NCI-H187 treated with DMSO at 0.1 percent for 48 hours (cell line): ENCODE measurements at places on chromosomes 12 and 14.

DNA sequence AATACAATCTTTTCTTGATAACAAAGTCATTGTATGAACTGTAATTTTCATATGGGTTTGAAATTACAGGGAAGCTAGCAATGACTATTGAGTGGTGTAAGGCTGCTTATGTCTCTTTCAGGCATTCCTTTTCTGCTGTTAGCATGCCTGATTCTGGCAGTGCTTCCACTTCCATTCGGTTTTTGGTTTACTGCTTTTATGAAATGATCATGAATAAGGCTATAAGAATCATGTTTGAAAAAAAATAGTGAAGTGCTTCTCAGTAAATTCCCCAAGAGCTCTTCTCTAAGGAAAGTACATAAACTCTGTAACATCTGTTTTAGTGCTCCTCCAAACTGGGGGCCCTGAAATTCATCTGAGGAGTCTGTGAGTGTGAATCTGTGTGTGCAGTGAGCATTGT is 434.0 kb upstream of the RGS6 start:
- no peak for DNase-seq

DNA sequence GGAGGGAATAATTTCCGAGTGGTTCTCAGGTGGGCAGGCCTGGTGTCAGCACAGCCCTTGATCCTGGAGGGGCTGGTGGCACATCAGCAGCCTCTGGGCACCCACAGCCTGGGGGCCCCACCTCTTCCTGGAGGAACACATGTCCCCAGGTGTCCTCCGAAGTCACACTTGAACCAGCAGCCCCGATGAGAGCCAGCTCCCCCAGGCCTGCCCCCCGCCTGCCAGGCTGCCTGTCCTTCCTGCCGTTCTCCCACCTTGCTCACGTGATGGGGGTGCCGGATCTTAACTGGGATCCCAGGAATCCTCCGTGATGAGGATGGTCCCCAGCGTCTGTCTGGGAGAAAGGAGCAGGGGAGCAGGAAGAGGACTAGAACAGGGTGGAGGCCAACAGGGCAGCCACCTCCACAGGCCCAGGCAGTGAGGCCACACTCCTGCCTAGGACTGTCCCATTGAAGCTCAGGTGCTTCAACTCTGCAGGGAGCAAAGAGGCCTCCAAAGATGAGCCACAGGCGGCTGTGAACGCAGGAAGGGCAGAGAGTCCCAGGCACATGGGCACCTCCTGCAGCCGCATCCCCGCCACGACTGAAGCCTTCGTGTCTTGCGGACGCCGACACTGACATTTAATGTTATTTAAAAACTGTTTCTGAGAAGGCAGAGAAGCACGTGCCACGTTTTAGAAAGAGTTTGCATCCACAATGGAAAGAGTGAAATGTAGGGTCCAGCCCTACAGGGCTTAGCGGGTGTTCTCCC is 77.5 kb downstream of the GALNT9 start:
- no peak for DNase-seq

DNA sequence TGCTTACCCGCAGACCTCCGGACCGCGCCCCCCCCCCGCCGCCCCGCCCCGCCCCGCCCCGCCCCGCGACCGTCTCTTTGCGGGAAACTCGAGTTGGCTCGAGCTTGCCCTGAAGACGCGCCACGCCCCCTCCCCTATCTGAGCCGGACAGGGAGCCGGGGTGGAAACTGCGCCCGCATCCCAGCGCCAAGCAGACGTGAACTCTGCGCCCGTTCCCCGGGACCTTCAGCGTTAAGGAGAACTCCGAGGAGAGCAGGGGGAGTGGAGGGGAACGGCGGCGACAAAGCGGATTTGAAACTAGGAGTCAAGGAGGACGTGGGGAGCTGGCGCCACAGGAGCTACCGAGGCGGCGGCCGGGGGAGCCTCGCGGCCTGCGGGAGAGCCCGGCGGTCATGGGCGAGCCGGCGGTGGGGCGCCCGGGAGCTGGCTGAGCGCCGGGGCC is at the start of gene KCNK13:
Gene KCNK13, plus strand, starts transcription at position 310 of the 442 bp plus-strand sequence. CDS start 212 bp downstream, outside the sequence.
- DNase-seq, result no peak

DNA sequence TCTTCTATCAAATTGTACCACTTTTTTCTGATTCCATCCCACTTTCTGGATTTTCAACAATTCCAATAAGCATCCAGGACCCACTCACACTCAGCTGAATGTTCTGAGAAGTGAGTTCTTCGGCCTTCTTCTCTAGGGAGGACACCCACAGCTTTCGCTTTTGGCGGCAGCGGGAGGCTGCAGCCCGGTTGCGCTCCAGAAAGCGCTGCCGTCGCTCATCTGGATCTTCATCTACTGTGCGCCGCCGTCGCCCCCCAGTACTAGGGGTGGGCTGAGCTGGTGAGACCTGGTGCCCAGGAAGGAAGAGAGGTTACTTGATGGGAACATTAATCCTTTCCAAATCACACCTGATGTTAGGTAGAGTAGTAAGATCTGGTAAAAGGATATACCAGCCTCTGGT is 17.2 kb upstream of the NPFF start:
- no peak for DNase-seq

DNA sequence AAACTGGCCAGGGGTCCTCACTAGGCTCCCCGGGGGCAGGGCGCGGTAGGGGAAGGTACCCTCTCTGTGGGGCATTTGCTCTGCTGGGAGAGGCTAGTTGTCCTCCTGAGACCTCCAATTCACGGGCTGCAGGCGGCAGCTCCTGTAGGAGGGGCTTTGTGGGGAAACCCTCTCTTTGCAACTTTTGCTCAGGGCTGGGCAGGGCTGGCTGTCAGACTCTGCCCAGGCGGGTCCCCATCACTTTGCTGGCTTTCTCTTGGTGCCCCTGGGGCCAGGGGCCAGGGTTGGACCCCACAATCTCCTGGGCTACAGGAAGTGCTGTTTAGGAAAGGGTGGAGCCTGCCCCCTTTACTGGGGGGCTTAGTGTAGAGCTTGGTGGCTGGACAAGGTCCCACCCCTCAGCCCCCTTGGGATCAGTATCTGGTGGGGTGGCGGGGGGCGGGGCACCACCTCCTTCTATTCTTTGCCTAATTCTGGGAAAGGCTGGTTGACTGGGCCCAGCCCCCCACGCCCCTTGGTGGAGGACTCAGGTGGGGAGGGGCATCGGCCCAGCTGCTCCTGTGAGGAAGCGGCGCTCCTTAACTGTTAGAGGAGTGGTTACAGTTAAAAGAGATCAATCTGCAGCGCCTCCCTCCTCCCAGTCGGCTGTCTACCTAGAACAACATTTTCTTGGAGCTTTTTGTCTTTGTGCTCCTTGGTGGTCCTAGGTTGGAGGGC is 918.7 kb downstream of the AACS start:
- DNase-seq, result no peak
